ENCODE measurements at places on chromosomes 16 and 17.
A peak's percentile ranks its signal among the peaks of the same experiment; 100 is the strongest.

GRCh38 chr16:85697431-85697830, 8.7 kb upstream of the GINS2 start:
- no peak for DNase-seq

GRCh38 chr16:53320992-53321391, 113.3 kb upstream of the RBL2 start:
- no peak for DNase-seq

GRCh38 chr16:88060524-88061219, 109.4 kb downstream of the BANP start:
- no peak for DNase-seq

- no peak for DNase-seq
Measured at GRCh38 chr17:40325156-40326013, 16.4 kb downstream of the RARA start.

GRCh38 chr16:9603316-9603715, 511.9 kb downstream of the HAPSTR1 start:
- DNase-seq = no peak

DNA sequence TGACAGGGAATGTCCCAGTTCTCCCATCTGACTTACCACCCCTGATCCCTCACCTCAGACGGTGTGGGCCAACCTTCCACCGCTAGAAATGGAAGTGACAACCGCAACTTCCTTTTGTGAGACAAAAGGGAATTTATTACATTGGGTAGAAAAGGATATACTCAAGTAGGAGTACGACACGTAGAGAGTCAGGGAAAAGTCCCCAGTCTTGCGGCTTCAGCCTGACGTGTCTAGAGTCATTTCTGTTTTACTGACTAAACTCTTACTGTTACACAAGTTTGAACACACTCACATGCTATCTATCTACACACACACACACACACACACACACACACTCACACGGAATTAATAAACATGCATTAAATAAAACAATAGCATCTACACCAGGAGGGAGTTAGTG, 178.9 kb downstream of the COPRS start:
- DNase-seq = peak; percentile 33

- no peak for DNase-seq
Measured at GRCh38 chr17:74797824-74798223, 21.7 kb upstream of the NAT9 start.

- DNase-seq = no peak
Measured at GRCh38 chr16:74249254-74249653, 47.4 kb upstream of the PSMD7 start.

DNA sequence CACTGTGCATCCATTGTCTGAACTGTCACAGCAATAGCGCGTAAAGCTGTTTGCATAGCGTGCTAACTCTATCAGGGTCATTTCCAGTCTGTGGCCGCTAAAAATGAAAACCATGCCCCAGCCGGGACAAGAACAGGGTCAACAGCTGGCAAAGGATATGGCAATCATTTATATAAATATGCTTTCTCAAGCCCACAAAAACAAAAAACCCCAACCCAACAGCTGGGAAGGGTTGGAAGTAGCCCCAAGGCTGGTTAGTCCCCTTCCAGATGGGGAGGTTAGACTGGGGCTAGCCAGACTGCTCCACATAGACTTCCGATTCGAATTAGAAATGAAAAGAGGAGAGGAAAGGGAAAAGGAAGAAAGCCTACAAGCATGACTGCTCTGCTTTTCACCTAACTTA, 203.3 kb upstream of the TBX2 start:
- DNase-seq = no peak

DNA sequence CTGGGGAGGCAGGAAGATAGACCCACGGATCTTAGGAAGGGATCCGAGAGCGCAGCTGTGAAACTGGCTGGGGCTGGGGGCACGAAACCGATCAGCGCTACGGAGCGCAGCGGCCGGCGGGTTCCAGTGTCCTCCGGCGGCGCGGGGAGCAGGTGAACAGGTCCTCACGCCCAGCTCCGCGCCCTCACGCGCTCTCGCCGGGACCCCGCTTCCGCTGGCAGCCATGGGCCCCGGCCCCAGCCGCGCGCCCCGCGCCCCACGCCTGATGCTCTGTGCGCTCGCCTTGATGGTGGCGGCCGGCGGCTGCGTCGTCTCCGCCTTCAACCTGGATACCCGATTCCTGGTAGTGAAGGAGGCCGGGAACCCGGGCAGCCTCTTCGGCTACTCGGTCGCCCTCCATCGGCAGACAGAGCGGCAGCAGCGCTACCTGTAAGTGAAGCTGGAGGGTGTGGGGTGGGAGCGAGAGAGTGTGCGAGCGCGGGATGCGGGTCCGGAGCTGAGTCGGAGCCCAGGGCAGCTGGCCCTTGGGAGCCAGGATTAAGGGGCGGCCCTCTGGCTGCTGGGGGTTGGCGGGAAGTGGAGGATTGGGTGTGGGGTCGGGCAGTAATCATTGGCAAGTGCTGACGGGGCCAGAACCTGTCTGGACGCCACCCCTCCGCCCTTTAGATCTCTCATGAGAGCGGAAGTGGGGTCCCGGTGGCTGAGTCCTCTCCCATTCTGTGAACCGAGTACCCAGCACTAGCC, 479 bp downstream of the ITGA3 start:
- peak; percentile 74 for DNase-seq

- DNase-seq = no peak
Measured at GRCh38 chr17:71849783-71850768, 270.7 kb upstream of the SOX9 start.

DNA sequence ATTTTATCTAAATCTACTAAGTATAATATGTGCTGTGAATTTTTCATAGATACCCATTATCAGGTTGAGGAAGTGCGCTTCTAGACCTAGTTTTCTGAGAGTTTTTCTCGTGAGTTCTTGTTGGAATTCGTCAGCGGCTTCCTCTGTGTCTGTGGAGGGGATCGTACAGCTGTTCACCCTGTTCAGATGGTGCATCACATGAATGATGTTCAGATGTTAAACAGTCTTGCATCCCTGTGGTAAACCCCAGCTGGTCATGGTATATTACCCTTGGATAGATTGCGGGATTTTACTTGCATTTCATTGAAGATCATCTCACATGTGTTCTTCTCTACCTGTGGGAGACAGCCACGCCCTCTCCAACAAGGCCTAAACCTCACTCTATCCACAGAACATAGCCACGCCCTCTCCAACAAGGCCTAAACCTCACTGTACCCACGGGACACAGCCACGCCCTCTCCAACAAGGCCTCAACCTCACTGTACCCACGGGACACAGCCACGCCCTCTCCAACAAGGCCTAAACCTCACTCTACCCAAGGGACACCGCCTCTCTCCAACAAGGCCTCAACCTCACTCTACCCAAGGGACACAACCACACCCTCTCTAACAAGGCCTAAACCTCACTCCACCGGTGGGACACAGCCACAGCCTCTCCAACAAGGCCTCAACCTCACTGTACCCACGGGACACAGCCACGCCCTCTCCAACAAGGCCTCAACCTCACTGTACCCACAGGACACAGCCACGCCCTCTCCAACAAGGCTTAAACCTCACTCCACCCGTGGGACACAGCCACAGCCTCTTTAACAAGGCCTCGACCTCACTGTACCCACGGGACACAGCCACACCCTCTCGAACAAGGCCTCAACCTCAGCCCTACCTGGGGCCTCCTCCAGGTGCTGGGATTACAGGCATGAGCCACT, 180.2 kb upstream of the CHMP6 start:
- DNase-seq = no peak

GRCh38 chr17:48176471-48176855, 68.9 kb downstream of the SNX11 start:
- no peak for DNase-seq

GRCh38 chr17:60086818-60087591, 8.3 kb upstream of the HEATR6 start:
- no peak for DNase-seq

GRCh38 chr17:81200695-81201580, 21.8 kb downstream of the CEP131 start:
- peak; percentile 26 for DNase-seq

DNA sequence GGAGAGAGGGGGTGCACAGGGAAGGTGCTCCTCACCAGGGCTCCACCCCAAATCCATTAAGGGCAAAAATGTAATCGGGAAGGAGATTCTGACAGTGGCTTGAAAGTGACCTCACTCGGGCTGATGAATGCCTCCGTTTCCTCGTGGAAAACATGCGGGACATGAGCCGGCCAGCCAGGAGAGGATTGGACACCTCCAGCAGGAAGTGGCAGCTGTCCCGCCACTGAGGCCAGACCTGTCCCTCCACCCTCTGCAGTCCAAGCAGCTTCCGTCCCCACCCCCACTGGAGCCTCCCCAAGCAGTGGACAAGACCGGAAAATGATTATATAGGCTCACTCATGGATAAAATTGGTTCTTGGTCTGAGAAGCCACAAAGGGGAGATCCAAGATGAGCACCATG, 82.1 kb upstream of the CCL1 start:
- no peak for DNase-seq

GRCh38 chr17:81094509-81095382, 59.8 kb downstream of the BAIAP2 start:
- peak; percentile 92 for DNase-seq

DNA sequence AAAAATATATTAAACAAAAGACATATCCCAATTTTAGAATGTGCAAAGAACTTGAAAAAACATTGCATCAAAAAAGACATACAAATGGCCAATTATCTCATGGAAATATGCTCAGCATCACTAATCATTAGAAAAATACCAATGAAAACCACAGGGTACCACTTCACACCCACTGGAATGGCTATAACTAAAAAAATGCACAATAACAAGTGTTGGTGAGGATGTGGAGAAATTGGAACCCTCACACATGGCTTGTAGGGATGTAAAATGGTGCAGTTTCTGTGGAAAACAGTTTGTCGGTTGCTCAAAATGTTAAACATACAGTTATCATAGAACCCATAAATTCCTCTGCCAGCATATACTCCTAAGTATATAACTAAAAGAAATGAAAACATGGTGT, 796 bp upstream of the PSMB6 start:
- DNase-seq = no peak

DNA sequence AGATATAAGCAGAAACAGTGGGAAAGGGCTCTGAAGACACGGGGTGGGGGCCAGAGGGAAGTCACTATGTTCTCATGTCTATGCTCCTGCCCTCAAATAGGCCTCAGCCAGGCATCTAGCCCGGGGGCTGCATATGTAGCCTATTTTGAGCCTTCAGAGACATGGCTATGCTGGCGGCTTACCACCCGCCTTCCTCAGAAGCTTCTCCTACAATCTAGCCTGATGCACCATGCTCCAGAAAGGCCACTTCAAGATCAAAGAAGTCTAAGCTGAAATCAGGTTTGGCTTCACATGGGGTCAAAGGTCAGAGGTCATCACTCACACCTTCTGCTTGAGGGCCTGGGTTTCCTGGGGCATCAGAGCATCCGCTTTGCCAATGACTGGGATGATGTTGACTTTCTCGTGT, 1.6 kb downstream of the SEPTIN1 start:
- DNase-seq = no peak

- DNase-seq = no peak
Measured at GRCh38 chr17:5096731-5097100, 15.0 kb downstream of the ZNF232 start.

GRCh38 chr17:17056156-17056539, 13.9 kb downstream of the MPRIP start:
- DNase-seq = no peak

DNA sequence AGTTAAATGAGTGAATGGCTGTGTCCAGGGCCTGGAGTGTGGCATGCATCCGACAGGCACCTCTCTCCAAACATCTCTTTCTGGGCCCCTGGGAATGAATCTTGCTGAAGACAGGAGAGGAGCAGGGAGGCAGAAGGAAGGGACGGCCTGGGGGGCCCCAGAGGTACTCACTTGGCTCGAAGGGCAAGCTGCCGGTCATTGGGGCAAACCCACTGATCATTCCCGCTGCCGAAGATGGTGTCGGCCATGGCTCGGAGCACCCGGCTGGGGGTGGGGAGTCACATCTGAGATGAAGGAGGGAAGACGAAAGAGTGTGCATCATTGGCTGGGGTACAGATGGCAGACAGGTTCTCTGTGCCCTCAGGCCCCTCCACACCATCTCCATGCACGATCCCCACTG, 25.3 kb downstream of the RPH3AL start:
- DNase-seq = no peak

DNA sequence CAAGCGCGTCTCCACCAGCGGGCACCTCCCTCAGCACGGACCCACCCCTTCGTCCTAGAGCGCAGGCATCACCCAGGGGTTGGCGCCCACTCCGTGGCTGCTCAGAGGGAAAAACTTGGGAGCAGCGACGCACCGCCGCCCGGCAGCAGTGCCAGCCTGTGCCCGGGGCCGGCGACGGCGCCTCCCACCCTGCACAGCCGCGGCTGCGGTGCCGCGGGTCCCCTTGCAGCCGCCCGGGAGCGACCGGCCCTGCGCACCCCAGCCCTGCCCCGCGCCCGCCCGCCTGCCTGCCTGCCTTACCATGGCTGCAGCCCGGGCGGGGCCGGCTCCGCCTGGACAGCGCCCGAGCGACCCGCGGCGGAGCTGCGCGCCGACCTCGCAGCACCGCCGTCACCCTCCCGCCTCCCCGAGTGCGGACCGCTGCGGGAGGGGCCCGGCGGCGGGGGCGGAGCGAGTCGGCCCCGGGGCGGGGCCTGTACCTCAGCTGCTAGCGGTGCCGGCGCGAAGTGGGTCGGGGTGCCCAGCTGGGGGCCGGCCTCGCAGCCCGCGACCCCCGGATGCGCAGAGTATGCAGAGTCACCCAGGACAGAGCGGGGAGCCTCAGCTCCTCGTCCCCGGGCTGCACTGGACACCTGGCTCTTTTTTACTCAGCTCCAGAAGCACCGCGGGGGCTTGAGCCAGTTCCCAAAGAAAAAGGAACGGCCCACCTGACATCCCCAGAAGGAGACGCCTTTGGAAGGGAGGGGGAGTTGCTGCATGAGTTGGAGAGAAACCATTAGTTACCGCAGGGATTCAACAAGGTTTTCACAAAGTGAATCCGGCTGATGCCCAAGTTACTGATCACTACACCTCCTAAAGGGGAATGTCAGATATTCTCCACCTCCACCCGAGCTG, 17.5 kb upstream of the MTMR4 start:
- peak; percentile 55 for DNase-seq

GRCh38 chr16:68076560-68076959, 8.6 kb upstream of the NFATC3 start:
- no peak for DNase-seq
